ENCODE measurements at places on chromosomes 12 and 14.
A peak's percentile ranks its signal among the peaks of the same experiment; 100 is the strongest.

DNA sequence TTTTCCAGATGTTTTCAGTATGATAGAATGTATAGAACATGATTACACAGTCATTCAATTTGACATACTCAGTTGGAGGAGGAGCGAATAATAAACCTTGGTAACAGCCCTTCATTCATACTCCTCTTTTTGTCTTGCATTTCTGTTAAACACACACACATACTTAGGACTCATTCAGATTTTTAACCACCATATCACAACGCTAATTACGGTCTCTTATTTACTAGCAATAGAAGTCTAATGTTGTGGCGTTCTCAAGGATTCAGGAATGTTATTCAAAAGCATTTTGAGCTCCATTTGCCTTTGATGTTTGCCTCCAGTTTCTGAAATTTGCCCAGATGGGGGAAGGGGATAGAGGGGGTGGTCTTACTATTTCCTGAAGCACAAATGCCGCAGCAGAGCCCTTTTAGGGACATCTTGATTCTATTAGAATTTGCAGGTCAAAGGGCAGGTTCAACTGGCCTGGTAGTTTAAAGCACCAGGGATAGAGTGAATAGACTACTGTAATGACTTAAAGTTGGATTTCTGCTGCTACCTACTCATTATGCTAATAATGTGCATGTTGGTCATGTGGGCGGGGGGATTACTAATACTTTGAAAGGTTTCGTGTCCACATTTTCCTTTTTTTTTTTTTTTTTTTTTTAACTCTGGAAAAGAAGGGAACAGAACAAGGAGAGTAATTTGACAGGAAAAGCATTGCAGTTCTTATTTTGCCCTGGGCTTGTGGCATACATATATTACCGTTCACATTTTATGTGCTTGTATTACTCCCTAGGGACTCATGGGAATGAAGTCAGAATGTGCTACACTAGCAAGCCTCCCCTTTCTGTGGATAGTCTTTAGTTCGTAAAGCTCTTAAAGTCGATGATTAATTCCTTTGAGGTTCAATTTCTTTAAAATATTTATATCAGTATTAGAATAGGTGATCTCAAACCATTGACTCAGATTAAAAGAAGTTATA is 226.8 kb downstream of the FBXL14 start:
- DNase-seq, result no peak

DNA sequence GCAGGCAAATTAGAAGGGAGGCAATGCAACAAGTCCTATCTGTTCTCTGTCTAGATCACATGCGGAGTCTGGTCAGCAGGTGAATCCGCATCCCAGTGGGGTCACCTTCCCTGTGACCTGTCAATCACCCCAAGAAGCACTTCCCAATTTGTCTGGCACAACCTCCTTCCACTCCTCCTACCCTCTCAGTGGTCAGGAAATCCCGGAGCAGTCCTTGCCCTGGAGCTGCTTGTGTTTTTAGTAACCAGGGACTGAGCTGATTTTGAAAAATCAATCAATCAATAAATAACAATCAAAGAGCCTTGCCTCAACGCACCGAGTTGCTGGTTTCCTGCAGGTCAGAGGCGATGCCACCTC is 572 bp upstream of the ACSS3 start:
- DNase-seq, result no peak

DNA sequence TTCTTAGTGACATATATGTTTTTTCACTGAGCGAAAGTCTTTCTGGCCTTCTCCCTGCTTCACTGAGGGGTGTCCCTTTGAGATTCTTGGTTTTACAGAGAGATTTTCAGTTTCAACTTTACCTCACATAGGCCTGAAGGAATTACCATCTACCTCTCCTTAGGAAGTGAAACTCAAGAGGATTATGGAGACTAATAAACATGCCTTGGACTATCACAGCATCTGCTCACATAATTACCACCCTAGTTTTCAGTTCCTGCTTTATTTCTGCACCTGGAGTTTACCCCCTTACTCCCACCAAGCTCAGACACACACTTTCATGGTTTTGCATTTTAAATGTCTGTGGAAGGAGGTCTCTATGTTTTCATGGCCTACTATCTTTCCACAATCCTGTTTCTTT is 118.3 kb upstream of the SCAF11 start:
- DNase-seq, result no peak

DNA sequence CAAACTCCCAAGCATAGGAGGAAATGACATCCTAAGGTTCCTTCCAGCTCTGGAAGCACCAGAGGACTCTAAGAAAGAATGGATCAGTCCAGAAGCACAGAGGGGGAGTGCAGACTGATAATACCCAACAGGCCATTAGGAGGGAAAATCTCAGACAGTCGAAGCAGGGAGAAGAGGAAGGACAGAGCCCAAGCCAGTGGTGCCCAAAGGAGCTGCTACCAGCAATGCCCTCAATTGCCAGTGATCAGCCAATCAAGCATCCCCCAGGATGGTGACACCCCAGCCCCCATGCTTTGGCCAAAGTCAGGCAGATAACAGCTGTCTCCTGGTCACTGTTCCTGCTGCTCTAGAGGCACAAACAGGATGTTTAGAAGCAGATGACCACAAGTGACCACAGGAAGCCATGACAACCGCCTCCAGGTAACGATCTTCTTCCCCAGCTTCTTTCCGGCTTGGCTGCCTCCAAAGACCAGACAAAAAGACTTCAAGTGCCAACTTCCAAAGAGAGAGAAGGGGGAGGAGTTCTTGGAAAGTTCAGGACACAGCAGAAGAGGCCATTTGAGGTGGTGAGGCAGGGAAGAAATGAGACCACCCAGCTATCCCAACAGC is 16.2 kb downstream of the PXN start:
- DNase-seq, result no peak

- no peak for DNase-seq
Observed at GRCh38 chr14:100123618-100124017, 35.8 kb downstream of the DEGS2 start.

- DNase-seq, result no peak
Observed at GRCh38 chr14:78073028-78073427, 97.1 kb upstream of the NRXN3 start.

GRCh38 chr12:12456637-12457036 is 99.8 kb downstream of the BORCS5 start:
- no peak for DNase-seq

GRCh38 chr14:68293404-68293803 is 473.8 kb downstream of the RAD51B start:
- peak; percentile 2 for DNase-seq

- peak; percentile 48 for DNase-seq
Observed at GRCh38 chr14:68466491-68466977, 326.3 kb downstream of the ZFP36L1 start.

DNA sequence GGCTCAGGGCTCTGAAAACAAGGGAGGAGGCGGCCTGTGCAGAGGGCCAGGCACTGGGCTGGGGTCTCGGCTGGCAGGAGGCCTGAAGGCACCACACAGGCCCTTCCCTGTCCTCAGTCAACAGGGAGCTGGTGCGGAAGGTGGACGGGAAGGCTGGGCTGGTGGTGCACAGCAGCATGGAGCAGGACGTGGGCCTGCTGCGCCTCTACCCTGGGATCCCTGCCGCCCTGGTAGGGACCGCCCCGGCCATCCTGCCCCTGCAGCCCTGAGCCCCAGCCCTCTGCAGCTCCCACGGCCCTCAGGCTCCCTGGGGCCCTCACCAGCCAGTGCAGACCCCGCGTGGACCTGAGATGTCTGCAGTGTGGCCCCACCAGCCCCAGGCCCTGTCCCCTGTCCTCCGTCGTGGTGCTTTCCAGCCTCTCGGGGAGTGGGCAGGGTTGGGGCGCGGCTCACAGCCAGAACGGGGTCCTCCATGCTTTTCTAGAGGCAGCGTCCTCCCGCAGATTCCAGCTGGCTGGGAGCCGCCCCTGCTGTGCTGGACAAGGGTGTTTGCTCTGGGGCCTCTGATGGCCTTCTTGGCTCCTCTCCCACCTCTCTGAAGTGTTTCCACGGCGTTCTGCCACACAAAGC is 18.1 kb downstream of the ASPG start:
- no peak for DNase-seq

- DNase-seq, result no peak
Observed at GRCh38 chr12:18139254-18139653, 49.3 kb upstream of the RERGL start.

GRCh38 chr14:60984196-60984595 is 3.2 kb downstream of the SLC38A6 start:
- no peak for DNase-seq

DNA sequence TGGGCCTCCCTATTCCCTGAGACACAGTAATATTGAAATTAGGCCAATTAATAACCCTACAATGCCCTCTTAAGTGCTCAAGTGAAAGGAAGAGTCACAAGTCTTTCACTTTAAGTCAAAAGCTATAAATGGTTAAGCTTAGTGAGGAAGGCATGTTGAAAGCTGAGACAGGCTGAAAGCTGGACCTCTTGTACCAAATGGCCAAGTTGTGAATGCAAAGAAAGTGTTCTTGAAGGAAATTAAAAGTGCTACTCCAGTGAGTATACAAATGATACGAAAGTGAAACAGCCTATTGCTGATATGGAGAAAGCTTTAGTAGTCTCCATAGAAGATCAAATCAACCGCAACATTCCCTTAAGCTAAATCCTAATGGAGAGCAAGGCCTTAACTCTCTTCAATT is 140.8 kb downstream of the PTCSC3 start:
- DNase-seq, result no peak

DNA sequence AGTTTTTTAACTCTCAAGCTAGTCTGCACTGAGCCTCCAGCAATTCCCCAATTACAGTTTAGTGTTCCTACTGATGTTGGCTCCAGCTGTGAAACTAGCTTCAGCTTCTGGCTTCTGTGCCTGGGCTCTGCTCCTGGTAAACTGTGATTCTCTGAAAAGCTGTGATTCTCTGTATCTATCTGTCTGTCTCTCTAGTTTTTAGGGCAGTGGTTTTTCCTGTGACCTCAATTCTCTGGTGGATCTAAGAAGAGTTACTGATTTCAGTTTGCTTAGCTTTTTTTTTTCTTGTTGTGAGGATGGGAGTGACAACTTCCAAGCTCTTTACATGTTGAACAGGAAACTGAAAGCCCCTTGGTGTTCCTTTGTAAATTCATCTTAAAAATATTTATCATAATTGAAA is 3.8 kb upstream of the HIF1A start:
- no peak for DNase-seq

Data from pulmonary artery endothelial cell (primary cell).